ENCODE measurements at places on chromosomes 2 and 18. TPM values are rescaled to one million over a fixed set of nuclear protein-coding genes. Genes with fewer than 3 reads are reported as not detected.

GRCh38 chr2:207594731-207595130 is 30.5 kb downstream of the METTL21A start:
- no peak for DNase-seq

DNA sequence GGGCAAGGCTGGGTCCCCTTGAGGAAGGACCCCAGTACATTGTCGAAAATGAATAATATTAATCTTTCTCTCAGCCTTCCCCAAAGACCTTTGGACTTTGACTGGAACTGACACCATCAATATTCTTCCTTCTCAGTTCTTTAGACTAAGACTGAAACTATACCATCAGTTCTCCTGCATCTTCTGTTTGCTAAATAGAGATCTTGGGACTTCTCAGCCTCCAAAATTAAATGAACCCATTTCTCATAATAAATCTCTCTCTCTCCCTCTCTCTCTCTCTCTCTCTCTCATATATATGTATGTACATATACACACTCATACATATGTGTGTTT is 39.7 kb upstream of the VRK2 start:
- DNase-seq = no peak

Gene TUBA3D
- not detected for total RNA-seq

Gene TCF23
- total RNA-seq = not detected

Data from lung microvascular endothelial cell (primary cell).